Stimulated activated CD4-positive, alpha-beta T cell treated with anti-CD3 and anti-CD28 coated beads, Interleukin-12 subunit alpha, Interleukin-12 subunit beta, amount 100 ng/mL, for 4 hours (primary cell): ENCODE measurements at places on chromosomes 1 and 21.

DNA sequence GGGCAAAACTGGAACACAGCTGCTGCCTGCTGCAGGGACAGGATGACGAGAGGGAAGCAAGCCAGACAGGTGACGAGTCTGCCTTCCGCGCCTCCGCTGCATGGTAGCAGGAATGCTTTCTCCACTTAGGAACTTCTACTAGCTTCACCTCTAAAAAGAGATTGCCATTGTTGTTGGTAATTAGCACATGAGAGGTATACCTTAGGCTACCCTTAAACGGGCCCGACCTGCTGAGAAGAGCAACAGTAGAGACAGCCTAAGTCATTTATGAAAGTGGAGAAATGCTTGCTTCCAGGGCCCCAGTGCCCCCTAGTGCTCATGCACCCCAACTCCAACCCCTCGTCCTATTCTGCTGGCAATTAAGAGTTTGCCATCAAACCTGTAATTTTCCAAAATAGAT is 96.9 kb upstream of the AKT3 start:
- DNase-seq, result peak; percentile 17

GRCh38 chr1:239006276-239006675 is 380.1 kb upstream of the CHRM3 start:
- no peak for DNase-seq

DNA sequence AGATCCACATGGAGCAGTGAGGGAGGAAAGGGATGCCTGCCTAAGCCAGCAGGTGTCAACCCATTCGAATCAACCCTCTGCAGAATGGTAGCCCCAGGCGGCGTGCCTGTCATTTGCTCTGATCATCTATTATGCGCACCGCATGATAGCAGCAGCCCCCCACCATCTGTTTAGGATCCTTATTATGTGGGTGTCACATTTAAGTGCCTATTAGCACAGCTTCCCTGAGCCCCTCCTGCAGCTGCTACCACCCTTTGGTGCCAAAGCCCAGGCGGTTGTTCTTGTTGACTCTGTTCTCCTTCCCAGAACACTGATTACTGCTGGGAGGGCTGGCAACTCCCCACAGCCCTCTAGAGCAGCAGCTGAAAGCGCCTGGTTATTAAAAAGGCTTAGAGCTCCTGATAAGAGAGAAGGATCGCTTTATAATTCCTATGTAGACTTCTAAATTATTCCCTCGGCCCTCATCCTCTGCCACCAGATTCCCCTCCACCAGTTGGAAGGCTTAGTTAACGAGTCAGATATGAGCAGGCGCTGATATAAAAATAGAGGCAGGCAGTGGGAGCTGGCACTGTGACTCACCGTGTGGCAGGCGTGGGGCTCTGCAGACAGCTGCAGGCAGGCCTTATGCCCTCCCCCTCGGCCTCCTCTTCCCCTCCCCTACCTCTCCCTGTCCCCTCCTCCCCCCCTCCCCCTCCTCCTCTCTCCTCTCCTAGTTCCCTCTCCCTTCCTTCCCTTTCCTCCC is 23.0 kb downstream of the ACTA1 start:
- no peak for DNase-seq

- DNase-seq, result no peak
Observed at GRCh38 chr21:31161157-31161556, 122.9 kb upstream of the KRTAP19-8 start.

DNA sequence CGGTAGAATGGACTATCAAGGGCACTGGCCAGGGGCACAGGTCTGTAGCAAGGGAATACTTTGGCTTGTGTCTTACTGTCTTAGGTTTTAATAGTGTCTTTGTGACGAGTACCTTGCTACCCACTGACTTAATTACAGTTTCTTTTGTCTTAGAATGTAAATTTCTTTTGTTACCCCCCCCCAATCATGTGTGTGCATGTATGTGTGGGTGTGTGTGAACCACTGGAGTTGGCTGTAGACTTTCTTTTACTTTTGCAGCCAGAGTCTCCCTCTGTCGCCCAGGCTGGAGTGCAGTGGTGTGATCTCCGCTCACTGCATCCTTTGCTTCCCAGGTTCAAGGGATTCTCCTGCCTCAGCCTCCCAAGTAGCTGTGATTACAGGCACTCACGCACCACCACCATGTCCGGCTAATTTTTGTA is 61.8 kb upstream of the CLDN14 start:
- no peak for DNase-seq

- no peak for DNase-seq
Observed at GRCh38 chr1:214018386-214019268, 30.9 kb downstream of the PROX1 start.

- DNase-seq, result no peak
Observed at GRCh38 chr1:39321979-39322378, 117.5 kb downstream of the MACF1 start.

- no peak for DNase-seq
Observed at GRCh38 chr1:216805233-216805632, 82.0 kb upstream of the ESRRG start.

DNA sequence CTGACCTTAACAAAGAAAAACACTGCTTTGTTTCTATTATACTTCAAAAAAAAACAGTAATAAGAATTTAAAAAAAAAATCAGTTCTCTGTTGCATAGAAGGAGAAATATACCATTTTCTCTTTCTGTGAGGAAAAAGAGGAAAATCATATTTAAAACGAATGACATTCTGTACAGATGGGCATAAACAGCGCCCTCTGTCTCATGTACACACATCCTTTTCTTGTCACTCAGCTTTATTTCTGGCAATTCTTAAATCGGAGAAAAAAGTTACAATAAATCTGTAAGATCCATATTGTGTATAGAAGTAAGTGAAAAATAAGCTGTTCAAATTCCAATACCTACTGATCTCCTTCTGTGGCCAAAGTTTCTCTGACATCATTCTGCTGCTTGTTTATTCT is 245.4 kb downstream of the SMYD3 start:
- DNase-seq, result no peak

GRCh38 chr1:35866991-35867390 is 16.0 kb upstream of the AGO1 start:
- no peak for DNase-seq

GRCh38 chr1:10823000-10823401 is 26.6 kb upstream of the CASZ1 start:
- DNase-seq, result no peak

DNA sequence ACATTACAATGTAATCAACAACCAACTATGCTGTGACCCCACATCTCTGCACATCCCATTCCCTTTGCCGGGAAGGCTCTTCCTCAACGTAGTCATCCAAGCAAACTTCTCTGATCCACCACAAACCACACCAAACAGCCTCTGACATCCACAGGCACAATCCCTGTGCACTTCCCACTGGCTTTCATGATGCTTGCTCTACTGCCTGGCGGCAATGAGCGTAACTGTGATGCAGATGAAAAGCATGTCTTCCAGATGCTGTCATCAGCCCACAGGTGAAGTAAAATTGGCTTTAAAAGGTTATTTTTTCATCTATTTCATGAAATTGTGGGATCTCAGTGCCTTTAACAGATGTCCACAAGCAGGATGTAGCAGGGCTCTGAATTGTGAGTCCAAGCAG is 635.2 kb downstream of the SMYD3 start:
- DNase-seq, result no peak

DNA sequence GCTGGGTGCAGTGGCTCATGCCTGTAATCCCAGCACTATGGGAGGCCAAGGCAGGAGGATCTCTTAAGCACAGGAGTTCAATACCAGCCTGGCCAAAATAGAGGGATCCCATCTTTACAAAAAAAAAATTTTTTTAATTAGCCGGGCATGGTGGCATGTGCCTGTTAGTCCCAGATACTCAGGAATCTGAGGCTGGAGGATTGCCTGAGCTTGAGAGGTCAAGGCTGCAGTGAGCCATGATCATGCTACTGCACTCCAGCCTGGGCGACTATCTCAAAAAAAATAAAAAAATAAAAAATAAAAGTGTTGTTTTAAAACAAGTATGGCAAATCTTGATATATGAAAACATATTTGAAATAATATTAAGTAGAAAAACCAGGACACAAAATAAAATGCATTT is 44.4 kb upstream of the CACHD1 start:
- DNase-seq, result no peak

- DNase-seq, result no peak
Observed at GRCh38 chr1:3247521-3248121, 178.6 kb downstream of the PRDM16 start.
